ENCODE measurements at places on chromosomes 13 and 19.

DNA sequence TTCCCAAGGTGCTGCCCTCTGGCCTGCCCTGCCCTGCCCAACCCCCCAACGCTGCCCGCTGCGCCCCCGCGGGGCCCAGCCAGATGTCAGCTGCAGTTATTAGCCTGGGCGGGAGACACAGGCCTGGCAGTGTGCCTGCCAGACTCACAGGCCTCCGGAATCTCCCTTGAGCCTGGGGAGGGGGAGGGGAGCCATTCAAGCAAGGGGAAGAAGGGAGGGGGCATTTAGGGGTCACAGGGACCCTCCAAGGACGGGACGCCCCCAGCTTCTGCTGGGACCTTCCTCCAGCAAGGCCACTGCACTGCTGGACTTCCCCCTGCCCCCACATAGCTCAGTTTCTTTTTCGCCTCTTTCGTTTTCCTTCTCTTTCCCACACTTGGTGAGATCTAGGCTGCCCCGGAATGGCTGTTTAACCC is 2.6 kb upstream of the JUNB start:
- DNase-seq, result peak; percentile 53

GRCh38 chr13:93309886-93310523 is 83.4 kb downstream of the GPC6 start:
- DNase-seq, result no peak

- peak; percentile 90 for DNase-seq
Measured at GRCh38 chr19:8304841-8305621, 3.1 kb downstream of the CD320 start.

- no peak for DNase-seq
Measured at GRCh38 chr19:50510121-50510670, 795 bp downstream of the JOSD2 start.

DNA sequence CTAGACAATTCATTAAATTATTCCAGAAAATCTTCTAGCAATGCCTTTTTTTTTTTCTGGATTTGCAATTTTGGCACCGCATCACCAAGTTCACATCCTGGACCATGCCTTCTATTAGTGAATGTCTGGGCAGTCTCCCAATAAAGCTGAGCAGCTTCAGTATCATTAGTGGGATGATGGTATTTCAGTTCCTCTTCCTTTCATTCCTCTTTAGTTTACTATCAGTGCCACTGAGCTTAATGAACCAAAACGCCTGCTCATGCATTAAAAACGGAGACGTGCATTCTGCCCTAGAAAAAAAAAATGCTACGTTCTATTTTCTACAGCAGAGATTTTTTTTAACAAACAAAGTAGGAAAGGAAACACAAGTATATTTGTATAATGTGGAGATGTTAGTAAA is 343.0 kb downstream of the PCDH9 start:
- no peak for DNase-seq

All from K562 (cell line).